ENCODE measurements at places on chromosomes 12 and 14. TPM values are rescaled to one million over a fixed set of nuclear protein-coding genes. Genes with fewer than 3 reads are reported as not detected.

Gene ARID4A
- 8.3 TPM for total RNA-seq

Gene PTCSC3
- total RNA-seq = not detected

Gene FSCB
- total RNA-seq = not detected

Gene BAZ1A
- 25.0 TPM for total RNA-seq

Gene ACAD10
- 11.3 TPM for total RNA-seq

Gene TAS2R46
- total RNA-seq = not detected

Gene NOPCHAP1
- 37.2 TPM for total RNA-seq

Gene SYNDIG1L
- not detected for total RNA-seq

Gene SLCO1C1
- total RNA-seq = 0.10 TPM

Gene GPR84
- 0.09 TPM for total RNA-seq

Gene NOVA1
- total RNA-seq = 6.2 TPM

Gene RNU6-8
- total RNA-seq = not detected

Gene TAS2R30
- total RNA-seq = not detected

Gene RHEBL1
- 6.3 TPM for total RNA-seq

Gene MYL2
- total RNA-seq = not detected

Gene KRT72
- total RNA-seq = not detected

Gene C12orf76
- 5.4 TPM for total RNA-seq

Gene KRT83
- total RNA-seq = 5.4 TPM

Gene ZNF385A
- total RNA-seq = 20.1 TPM

Gene OR4E2
- total RNA-seq = not detected

Gene GAS2L3
- 8.9 TPM for total RNA-seq

Gene AEBP2
- 23.8 TPM for total RNA-seq

Gene PWP1
- 95.7 TPM for total RNA-seq

Gene NEK9
- 34.3 TPM for total RNA-seq

Gene SRP54
- 68.6 TPM for total RNA-seq

Gene PIANP
- 0.87 TPM for total RNA-seq

Gene ESRRB
- total RNA-seq = 0.18 TPM

Gene SERPINA12
- total RNA-seq = not detected

Gene DPPA3
- not detected for total RNA-seq

Gene CLEC4C
- total RNA-seq = not detected

Gene WDHD1
- total RNA-seq = 13.0 TPM

Gene IL23A
- total RNA-seq = 0.41 TPM

Gene NANOG
- not detected for total RNA-seq

Gene TRHDE
- total RNA-seq = 0.19 TPM

Gene GPRC5D
- total RNA-seq = not detected

Gene KRT78
- total RNA-seq = not detected

Gene RD3L
- not detected for total RNA-seq

Gene OVCH1
- total RNA-seq = not detected

Measured in A549 treated with CpdA at 1 μM for 4 hours (cell line).